ENCODE measurements at places on chromosomes 13 and 19.

- DNase-seq, result no peak
Observed at GRCh38 chr19:3565139-3565538, 7.6 kb upstream of the HMG20B start.

DNA sequence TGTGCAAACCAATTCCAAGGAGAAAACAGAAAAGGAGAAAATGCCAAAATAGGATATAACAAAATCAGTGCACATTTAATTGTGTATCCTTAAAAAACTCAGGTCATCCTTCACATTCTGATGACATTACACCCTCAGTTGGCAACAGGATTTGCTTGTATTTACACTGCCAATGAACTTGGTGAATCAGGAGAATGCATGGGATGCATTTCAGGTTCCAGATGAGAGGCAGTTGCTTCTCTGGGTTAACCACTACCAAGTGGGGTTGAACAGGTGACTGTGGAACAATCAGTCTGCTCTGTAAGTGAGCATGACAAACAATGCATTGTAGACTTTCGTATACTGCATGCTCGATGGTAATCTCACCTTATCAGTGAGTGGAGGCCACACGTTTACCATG lies 79.1 kb downstream of the STARD13 start:
- no peak for DNase-seq

DNA sequence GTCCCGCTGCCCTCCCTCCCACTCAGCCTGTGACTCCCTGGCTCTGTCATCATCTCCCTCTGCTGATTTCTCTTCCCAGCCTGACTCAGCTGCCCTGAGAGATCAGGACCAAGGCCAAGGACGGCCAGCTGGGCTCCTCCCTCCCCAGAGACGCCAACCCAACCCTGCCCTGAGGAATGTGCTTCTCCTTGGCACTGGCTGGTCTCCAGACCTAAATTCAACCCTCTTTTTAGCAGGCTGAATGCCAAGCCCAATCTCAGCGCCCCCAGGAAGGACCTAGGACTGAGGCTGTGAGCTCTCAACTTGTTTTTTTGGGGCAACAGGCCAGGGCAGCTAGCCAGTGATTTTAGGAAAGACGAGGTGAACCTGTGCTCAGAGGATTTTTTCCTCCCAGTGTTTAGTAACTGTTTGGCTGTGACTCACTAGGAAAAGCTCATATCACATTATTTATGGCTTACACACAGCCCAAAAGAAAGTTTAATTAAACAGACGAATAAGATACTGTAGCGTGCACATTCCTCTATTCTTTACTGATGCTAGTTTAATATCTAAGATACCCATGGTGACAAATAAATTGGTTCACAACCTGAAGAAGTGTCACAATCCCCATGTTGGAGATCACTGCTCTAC lies 7.4 kb upstream of the IGFL1 start:
- no peak for DNase-seq

GRCh38 chr13:85567909-85568308 lies 231.3 kb downstream of the SLITRK6 start:
- DNase-seq, result no peak

DNA sequence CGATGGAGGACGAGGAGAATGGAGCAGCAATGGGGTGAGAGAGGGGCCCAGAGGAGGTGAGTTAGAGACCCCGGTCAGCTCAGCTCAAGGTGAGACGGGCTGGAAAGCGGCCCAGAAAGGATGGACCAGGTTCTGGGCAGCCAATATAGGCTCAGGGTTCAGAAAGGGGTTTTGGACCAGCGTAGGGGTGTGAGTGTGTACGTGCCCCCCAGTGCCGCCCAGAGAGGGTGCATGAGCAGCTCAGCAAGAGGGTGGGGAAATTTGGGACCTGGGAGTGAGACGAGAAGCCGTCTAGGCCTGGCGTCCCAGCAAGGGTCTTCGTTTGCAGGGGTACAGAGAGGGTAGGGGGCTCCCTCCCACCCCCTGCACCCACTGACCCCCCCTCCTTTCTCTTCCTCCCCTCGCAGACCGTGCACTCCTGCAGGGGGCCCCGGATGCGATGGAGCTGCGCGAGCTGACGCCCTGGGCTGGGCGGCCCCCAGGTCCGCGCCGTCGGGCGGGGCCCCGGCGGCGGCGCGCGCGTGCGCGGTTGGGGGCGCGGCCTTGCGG lies 12.1 kb downstream of the FUT6 start:
- DNase-seq, result no peak

DNA sequence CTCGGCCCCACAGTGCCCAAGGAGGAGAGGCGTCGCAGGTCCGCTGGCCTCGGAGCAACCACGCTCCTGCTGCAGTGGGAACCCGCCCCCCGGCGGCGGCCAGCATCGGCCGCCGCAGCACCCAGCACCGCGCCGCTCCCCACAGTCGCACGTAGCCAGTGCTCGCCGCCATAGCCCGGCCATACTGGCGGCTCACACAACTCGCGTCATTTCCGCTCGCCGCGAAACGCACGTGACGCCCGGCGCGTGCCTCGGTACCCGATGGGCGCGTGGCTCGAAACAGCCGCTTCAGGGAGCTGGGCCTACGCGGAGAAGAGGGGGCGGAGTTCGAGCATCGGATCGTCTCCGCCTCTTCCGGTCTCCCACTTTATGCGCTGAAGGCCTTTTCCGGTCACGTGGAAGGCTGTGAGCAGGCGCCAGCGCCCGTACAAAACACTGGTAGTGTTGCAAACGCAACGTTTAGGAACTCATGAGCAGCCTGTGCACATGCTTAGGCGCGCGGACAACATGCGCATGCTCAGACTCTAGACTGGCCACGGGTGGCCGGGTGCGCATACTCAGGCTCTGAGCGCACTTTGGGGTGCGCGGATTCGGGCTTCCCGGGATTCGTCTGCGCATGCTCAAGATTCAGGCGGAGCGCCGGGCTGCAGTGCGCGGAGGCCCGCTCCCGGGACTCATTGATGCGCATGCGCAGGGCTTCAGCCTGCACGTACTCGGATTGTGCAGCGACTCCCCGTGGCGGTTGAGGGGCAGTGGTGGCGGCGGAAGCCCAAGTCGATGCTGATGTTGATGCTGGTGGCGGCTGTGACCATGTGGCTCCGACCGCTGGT lies at the start of the genes CATSPERD and LONP1:
CATSPERD (plus strand) TSS at position 677 of the 830 bp plus-strand sequence; CDS start at position 778, 101 bp downstream.
LONP1 (minus strand) TSS at position 186 of the 830 bp plus-strand sequence; CDS start at position 172, 14 bp downstream.
- DNase-seq, result peak; percentile 97

GRCh38 chr19:51458899-51459505 lies 748 bp upstream of the SIGLEC8 start:
- no peak for DNase-seq

DNA sequence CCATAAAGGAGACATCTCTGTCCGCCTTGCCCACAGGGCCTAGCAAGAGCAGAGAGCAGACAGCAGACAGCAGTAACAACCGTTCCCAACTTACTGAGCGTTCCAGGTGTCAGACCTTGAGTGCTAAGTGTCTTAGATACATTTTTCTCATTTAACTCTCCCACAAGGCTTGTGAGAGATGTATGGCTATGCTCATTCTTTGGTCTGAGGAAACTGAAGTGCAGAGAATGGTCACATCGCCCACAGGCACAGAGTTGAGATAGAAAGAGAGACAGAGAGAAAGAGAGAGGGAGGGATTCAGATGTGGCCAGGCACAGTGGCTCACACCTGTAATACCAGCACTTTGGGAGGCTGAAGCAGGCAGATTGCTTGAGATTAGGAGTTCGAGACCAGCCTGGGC lies 14.3 kb downstream of the MEIOSIN start:
- no peak for DNase-seq

- no peak for DNase-seq
Observed at GRCh38 chr13:32187651-32188050, 127.5 kb downstream of the ZAR1L start.

DNA sequence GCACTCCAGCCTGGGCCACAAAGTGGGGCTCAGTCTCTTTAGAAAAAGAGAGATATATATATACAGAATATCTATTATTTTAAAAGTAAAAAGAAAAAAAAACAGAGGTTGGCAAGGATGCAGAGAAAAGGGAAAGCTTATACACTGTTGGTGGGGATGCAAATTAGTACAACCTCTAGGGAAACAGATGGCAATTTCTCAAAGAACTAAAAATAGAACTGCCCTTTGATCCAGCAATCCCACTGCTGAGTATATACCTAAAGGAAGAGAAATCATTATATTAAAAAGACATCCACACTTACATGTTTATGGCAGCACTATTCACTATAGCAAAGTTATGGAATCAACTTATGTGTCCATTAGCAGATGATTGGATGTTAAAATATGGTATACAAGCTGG lies 28.6 kb upstream of the SLC1A6 start:
- DNase-seq, result no peak

- DNase-seq, result peak; percentile 45
Observed at GRCh38 chr19:29622166-29623070, 16.3 kb downstream of the POP4 start.

DNA sequence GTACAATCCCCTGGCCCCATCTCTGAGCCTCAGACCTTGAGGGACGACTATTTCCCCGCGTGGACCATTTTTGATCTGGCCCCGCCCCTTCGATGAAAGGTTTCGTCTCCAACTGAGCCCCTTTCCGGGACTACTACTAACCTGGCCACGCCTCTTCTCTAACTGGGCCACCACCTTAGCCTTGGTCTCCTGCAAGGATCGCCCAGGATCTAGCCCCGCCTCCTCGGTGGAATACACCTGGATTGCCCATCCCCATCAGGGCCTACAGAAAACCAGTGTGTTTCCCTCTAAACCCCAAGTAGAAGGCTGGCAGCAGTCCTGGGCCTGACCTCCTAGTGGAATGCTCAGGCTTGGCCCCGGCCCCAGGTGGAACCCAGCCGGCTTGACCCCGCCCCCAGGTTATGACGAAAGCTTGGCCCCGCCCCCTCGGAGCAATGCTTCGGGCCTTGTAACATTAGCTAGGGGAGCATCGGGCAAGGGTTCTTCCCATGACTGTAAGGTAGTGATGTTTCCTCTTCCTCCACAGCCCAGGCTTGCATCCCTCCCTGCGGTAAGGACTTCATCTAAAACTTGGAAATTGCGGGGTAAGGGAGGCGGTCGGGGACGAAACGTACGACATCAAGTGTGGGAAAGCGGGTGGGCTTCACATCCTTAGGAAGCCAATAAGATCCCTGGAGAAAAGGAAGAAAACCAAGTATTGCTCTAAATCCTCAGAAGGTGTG lies 9.1 kb downstream of the SPACA6 start:
- peak; percentile 56 for DNase-seq

- DNase-seq, result no peak
Observed at GRCh38 chr13:85441364-85441763, 357.9 kb downstream of the SLITRK6 start.

GRCh38 chr19:55118401-55118991 lies 1.1 kb upstream of the PPP1R12C start:
- peak; percentile 59 for DNase-seq

GRCh38 chr13:110425444-110425780 lies 118.3 kb downstream of the COL4A2 start:
- no peak for DNase-seq

DNA sequence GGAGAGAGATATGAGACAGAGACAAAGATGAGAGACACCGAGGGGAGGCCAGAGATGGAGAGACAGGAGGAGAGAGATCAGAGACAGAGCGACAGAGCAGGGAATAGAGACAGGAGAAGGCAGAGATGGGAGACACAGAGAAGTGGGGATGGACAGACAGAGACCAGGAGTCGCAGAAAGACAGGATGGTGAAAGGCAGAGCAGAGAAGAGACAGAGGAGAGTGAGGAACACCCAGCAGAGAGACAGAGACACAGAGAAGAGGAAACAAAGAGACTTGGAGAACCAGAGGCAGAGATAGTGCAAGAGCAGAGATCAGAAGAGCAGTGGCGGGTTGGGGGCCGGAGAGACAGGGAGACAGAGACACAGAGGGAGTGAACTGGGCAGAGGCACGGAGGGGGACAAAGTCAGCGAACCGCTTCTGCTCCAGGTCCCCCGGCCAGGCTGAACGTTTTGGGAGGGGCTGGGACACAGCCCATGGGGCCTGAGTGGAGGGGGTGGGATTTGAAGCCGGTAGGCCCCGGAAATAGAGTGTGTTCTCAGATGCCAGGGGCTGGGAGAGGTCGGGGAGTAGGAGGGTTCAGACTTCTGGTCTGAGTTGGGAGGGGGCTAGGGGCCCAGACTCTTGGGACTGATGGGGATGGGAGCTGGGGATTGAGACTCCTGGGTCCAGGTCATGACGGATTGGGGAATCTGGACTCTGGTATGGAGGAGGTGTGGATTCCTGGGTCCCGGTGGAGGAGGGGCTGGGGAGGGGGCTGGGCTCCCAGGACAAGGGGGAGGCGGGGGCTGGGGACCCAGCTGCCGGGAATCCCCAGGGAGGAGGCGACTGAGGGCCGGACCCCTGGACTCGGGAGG lies 654 bp downstream of the ZNF579 start:
- DNase-seq, result peak; percentile 10

- no peak for DNase-seq
Observed at GRCh38 chr13:50871405-50871804, 27.9 kb upstream of the DLEU7 start.

DNA sequence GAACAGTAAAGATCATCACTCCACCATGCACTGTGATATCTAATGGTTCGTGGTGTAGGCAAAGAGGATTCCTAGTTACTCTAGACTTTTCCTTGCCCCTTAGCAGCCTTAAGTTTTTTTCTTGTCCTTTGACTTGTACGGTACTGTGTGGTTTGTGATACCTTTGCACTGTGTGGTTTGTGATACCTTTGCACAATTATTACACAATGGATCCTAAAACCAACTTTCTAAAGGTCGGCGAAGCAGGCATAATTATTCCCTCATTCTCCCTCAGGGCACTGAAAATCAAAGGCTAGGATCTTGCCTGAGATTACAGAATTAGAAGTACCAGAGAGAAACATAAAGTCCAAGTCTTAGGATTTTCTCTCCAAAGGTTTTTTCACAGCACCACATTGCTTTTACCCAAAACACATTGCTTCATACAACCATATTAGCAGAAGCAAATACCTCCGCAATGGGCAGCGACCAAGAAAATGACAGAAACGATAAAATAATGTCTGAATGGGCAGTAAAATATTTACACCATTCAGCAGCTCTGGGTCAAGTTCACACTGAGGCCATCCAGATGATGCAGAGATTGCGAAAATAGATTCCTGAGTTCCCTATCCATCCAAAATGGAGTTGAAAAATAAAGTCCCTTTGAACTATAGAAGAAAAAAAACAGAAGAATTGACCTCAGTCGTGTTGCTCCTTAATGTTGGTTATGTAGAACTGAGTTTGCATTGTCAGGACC lies 106.4 kb downstream of the FGF14 start:
- DNase-seq, result no peak

- DNase-seq, result no peak
Observed at GRCh38 chr19:4373601-4374497, 26.5 kb downstream of the SH3GL1 start.

DNA sequence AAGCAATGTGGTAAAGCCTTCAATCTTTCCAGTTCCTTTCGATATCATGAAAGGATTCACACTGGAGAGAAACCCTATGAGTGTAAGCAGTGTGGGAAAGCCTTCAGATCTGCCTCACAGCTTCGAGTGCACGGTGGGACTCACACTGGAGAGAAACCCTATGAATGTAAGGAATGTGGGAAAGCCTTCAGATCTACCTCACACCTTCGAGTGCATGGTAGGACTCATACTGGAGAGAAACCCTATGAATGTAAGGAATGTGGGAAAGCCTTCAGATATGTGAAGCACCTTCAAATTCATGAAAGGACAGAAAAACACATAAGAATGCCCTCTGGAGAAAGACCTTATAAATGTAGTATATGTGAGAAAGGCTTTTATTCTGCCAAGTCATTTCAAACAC lies 15.6 kb upstream of the ZNF763 start:
- DNase-seq, result no peak

GRCh38 chr13:31880851-31881494 lies 141.6 kb downstream of the RXFP2 start:
- DNase-seq, result no peak

GRCh38 chr13:35643625-35644024 lies 167.1 kb upstream of the MAB21L1 start:
- no peak for DNase-seq

- no peak for DNase-seq
Observed at GRCh38 chr13:28539625-28540286, 44.8 kb upstream of the FLT1 start.

- no peak for DNase-seq
Observed at GRCh38 chr13:95128045-95128643, 173.1 kb downstream of the ABCC4 start.
